MG63 (cell line): ENCODE measurements at places on chromosomes 4 and X. TPM values are rescaled to one million over a fixed set of nuclear protein-coding genes. Genes with fewer than 3 reads are reported as not detected.

GRCh38 chr4:71784569-71785197 is 804 bp upstream of the GC start:
- DNase-seq: no peak

- DNase-seq: no peak
These were observed 263.0 kb upstream of the ZFP42 start for GRCh38 chr4:187732524-187732923.

- DNase-seq: no peak
These were observed 6.4 kb downstream of the TCEAL8 start for GRCh38 chrX:103248553-103248952.

- no peak for DNase-seq
These were observed 127.8 kb downstream of the PHKA2 start for GRCh38 chrX:18855919-18856644.

DNA sequence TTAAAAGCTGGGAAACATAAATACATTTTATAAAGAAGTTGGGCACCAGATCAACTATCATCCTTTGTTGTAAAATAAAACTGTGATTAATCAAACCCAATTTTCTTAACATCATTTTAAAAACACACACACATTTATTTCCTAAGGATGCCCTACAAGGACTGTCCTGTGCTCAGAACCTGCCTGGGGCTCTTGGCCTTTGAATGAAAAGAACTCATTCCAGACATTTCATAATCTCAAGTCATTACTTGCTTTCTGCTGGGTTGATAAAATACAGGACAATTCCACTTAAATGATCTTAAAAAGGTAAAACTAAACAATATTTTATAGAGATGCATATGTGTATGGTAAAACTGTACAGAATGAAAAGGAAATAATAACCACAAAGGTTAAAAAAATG is 2.8 kb downstream of the SH3D19 start:
- no peak for DNase-seq

- no peak for DNase-seq
These were observed 232.5 kb upstream of the GPRIN3 start for GRCh38 chr4:89539797-89540711.

DNA sequence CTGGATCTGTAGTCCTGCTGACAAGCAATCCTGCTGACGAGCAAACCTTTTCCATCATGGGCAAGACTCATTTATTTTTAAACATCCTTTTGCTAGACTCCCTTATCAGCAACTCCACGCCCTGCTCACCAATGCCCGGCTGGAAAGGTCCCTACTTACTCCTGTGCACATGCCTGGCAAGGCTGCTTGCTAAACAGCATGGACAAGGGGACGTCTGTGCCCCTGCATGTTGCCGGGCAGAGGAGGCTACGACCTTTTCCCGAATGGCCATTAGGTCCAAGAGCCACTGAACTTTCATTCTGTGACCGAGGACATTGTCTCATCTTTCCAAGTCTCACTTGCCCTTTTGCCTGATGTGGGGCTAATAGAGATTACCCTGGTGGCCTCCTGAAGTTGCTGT is 98.6 kb downstream of the MGST2 start:
- no peak for DNase-seq

- DNase-seq: peak; percentile 46
These were observed 35.1 kb downstream of the RPS6KA3 start for GRCh38 chrX:20231598-20231997.

- DNase-seq: peak; percentile 5
These were observed 1497.3 kb downstream of the STIM2 start for GRCh38 chr4:28357990-28358389.

GRCh38 chr4:94650134-94650495 is 107.6 kb upstream of the BMPR1B start:
- no peak for DNase-seq

DNA sequence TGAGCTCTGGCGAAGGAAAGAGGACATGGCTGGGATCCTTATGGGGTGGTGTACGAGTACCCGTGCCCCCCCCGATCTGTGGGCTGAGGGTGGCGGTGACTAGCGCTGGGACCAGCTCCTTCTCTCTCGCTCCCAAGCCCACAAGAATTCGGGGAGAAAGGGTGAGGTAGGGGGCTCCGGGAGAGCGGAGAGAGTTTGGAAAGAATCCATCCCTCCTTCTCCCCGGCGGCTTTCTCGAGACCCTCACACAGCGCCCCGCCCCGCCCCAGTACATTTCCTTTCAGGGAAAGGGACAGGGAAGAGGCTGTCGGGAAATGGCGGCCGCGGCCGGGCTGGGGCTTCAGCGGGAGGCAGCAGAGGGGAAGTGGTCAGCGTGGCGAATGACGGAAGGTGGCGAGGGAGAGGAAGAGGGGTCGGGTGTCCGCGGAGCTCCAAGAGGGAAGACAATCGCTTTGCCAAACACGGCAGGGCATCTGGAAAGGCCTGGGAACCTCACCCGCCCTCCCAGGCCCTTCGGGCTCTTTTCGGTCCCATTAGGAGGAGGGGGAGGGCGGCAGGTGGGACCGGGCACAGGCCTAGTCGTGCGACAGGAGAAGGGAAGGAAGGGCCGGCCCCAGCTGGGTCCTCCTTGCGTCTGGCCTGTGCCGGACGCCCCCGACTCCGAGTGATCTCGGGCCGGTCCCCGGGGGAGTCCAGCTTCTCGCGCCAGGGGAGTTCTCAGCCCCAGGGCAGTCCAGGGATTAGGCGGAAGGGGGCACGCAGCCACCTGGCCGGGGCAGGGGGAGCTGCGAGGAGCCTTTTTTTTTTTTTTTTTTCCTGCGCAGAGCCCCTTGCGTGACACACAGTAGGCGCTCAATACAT is 10.2 kb downstream of the HNRNPH2 start:
- peak; percentile 4 for DNase-seq

- DNase-seq: no peak
These were observed 18.6 kb downstream of the CEP135 start for GRCh38 chr4:55967376-55967775.

GRCh38 chr4:83262682-83263081 is 21.9 kb downstream of the COQ2 start:
- no peak for DNase-seq

DNA sequence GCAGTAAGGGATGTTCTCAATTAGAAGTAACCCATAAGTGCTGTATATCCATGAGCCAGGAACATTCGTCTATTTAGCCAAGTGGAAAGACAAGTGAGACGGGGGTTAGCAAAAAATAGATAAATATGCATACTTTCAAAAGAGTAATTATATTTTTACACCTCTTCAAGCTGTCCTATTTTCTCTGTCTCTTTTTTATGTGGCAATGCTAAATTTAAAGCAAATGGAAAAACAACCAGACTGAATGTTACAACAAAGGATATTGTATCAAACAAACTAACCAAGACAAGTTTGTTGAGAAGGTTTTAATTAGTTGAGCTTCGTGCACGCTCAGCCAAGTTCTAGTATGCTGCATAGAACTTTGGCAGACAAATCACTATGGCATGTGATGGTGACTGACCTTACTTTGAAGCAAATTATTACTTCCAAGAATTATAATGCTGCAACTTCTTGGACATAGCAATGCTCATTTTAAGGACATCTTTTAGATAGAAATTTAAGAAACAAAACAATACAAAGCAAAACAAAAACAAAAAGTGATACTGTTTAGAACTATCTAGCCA is 61.4 kb upstream of the TMEM150C start:
- no peak for DNase-seq

- no peak for DNase-seq
These were observed 120.1 kb upstream of the NAP1L5 start for GRCh38 chr4:88817740-88818139.

- DNase-seq: no peak
These were observed 27.7 kb downstream of the STEEP1 start for GRCh38 chrX:119537487-119537886.

The TLL1 gene
- total RNA-seq: not detected in 2 replicates

The PHOX2B gene
- not detected in 2 replicates for total RNA-seq

The ZDHHC9 gene
- 15.5 and 16.0 TPM in 2 replicates for total RNA-seq

The MMRN1 gene
- not detected in 2 replicates for total RNA-seq

The XAGE2 gene
- total RNA-seq: not detected in 2 replicates

The ZNF732 gene
- not detected in 2 replicates for total RNA-seq

The SPACA5 gene
- not detected in 2 replicates for total RNA-seq

The COL25A1 gene
- total RNA-seq: not detected in 2 replicates
